Urinary bladder (tissue), 4 donors: ENCODE measurements at places on chromosomes 5 and 9. TPM values are rescaled to one million over a fixed set of nuclear protein-coding genes. Genes with fewer than 3 reads are reported as not detected.
A peak's percentile ranks its signal among the peaks of the same experiment; 100 is the strongest.

DNA sequence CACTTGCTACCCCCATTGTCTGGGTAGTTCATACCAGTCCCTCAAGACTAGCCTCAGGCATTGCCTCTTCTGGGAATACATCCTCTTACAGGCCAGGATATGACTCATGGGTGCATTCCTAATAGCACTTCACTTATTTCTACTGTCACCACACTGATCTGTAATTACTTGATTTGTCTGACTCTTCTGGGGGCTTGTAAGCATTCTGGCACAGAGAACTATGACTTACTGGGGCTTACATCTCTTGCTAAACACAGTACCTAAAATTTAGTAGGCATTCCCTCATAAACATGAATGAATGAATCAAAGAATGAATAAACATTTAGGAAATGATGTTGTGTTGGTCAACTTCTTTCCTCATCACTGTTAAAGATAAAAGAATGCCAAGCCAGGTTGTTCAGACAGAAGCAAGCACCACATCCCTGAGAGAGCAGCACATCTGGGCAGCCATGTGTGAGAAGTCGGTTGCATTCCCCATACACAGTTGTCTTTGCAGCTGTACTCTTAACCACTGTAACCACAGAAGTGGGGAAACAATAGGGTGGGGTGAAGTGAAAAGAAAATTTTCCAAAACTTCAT, 27.6 kb downstream of the IL7R start:
- DNase-seq, result no peak

DNA sequence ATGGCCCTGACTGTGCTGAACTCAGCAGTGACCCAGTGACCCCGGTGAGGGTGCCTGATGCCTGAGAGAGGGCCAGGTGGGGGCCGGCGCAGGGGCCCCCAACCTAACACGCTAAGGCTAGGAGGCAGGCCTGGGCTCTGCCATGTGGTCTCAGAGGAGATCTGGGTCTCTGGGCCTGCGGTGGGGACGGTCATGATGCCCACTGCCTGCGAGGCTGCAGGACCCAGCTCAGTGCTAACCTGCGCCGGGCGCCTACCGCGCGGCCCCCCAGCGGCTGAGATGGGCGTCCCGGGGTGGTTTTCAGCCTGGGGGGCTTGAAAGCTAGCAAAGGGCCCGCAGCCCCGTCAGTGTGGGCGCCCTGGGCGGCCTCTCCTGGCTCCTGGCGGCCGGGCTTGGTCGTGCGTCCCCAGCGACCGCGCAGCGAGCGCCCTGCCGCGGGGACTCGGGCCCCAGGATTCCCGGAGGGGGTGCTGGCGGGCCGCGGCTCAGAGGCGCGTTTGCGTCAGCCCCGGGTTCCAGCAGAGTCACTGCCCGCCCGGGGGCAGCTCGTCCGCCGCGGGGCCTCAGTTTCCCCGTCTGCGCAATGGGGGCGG, 2.5 kb downstream of the EGFL7 start:
- DNase-seq, result no peak

GLRA1 gene
- total RNA-seq, result not detected

GRCh38 chr9:71768388-71769174, at the start of gene CEMIP2:
TSS of gene CEMIP2 (minus strand) at chr9:71768513. CDS start at chr9:71750373, 18,140 bp downstream.
- DNase-seq, result peak; percentile 80

GRCh38 chr5:134142052-134142451, 27.6 kb downstream of the TCF7 start:
- DNase-seq, result no peak

- DNase-seq, result no peak
Observed at GRCh38 chr5:473551-474192, 30.7 kb downstream of the EXOC3 start.

- DNase-seq, result no peak
Observed at GRCh38 chr5:177077335-177077734, 9.4 kb upstream of the FGFR4 start.

- no peak for DNase-seq
Observed at GRCh38 chr5:82339792-82340191, 61.6 kb upstream of the RPS23 start.

GRCh38 chr9:129962889-129963703, 79.9 kb downstream of the FNBP1 start:
- no peak for DNase-seq

GRCh38 chr9:129008986-129009583, 19.0 kb downstream of the SH3GLB2 start:
- DNase-seq, result no peak

DNA sequence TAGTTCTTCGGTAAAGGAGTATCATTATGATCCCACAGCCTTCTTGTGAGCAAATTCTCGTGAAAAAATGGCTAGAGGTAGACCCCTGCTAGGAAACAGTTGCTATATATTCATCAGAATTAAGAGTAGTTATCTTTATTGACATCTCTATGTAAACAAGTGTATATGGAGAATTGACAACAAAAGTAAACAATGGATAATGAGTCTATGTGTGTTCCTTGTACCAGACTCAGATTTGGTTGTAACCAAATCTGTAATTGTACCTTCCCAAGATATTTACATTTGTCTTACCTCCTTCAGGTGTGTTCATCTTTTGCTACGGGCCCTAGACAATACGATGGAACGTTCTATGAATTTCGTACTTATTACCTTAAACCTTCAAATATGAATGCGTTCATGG, 2.1 kb downstream of the NIPSNAP3B start:
- no peak for DNase-seq

DNA sequence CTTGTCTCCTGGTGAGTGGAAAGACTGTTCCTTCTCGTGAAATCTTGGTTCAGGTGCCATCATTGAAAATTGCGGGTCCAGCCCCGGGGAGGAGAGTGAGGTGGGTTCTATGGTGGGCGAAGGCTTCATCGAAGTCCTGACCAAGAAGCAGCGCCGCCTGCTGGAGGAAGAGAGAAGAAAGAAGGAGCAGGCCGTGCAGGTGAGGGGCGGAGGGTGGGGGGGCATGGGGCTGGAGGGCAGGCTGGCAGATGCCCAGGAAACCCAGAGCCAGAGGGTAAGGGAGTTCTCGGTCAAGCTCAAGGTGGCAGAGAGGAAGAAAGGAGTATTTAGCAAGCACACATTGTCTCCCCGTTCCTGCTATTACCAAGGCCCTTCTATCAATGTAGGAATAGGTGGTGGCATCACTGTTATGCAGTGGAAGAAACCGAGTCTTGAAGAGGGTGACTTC, 24.3 kb upstream of the POMT1 start:
- DNase-seq, result no peak

FGFR4 gene
- 7.2 TPM for total RNA-seq

DNA sequence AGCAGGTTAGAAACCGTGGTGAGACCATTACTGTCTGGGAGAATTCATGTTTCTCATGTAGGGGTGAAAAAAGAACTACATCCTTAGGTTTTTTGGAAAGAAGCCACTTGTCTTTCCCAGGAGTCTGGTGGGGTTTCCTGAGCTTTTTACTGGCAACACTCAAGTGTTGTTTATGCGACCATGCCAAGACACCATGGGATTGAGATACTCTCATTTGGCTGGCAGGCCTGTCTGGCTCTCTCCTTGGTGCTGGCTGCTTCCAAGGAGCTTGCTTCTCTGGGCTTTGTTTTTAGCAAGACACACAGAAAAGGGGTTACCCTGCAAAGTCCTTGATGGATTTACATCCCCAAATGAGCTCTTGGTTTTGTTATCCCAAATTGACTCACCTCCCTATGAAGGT, 80.9 kb upstream of the ISL1 start:
- no peak for DNase-seq

DNA sequence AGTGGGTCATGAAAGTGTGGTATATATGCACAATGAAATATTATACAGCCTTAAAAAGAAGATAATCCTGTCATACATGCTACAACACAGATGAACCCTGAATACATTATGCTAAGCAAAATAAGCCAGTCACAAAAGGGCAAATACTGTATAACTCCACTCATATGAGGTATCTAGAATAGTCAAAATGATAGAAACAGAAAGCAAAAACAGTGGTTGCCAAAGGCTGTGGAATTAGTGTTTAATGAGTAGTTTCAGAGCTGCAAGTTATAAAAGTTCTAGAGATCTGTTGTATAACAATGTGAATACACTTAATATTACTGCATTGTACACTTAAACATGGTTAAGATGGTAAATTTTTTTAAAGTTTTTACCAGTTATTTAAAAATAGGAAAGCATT, 135.0 kb downstream of the OXCT1 start:
- no peak for DNase-seq

- no peak for DNase-seq
Observed at GRCh38 chr9:117763314-117763713, 59.1 kb downstream of the TLR4 start.

- DNase-seq, result no peak
Observed at GRCh38 chr5:61267116-61267515, 64.9 kb upstream of the ZSWIM6 start.

DNA sequence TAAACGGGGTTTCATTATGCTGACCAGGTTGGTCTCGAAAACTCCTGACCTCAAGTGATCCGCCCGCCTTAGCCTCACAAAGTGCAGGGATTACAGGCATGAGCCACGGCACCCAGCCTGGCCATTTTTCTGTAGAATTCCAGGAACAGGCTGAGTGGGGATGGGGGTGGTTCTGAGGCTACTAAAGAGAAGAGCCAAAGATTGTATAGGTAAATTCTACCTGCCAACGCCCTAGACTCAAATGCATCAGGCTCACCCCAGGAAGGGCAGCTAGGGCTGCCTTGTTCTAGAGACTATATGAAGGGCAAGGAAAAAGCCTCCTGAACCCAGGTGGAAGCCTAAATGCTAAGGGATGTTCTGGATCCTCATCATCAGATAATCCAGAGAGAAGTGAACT, 1.6 kb upstream of the C5orf52 start:
- DNase-seq, result no peak

- no peak for DNase-seq
Observed at GRCh38 chr9:101354765-101355708, 29.8 kb downstream of the BAAT start.

DNA sequence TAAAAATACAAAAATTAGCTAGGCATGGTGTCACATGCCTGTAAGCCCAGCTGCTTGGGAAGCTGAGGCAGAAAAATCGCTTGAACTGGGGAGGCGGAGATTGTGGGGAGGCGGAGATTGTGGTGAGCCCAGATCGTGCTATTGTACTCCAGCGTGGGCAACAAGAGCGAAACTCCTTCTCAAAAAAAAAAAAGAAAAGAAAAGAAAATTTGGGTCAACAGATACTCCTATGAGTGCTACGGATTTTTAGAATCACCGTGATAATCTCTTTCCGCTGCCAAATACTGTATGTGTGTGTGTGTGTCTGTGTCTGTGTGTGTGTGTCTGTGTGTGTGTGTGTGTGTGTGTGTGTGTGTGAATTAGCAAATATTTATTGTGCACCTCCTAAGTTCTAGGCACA, 64.4 kb downstream of the ARRDC3 start:
- no peak for DNase-seq

GRCh38 chr5:77971776-77972468, 195.8 kb upstream of the TBCA start:
- DNase-seq, result no peak

GRCh38 chr5:40838086-40838485, 3.1 kb upstream of the RPL37 start:
- no peak for DNase-seq

IL9 gene
- total RNA-seq, result not detected

DNA sequence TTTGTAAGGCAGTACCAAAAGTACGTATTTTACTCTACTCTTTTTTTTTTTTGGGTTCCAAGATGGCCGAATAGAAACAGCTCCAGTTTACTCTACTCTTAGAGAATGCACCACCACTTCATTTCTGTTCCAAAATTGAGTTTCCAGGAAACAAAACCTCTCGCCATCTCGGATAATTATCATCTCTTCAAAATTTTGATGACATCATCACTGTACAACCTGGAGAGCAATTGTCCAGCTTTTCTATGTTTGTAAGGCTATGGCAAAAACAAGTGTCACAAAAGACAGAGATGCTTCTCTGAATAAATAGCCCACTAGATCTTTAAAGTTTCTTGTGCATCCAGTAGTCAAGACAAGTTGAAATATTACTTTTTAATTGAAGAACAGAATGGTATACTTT, 1631.9 kb upstream of the CDH6 start:
- DNase-seq, result no peak

GRCh38 chr5:13251623-13252376, 692.7 kb downstream of the DNAH5 start:
- DNase-seq, result no peak

GDNF gene
- total RNA-seq, result 1.5 TPM

KIF20A gene
- 25.4 TPM for total RNA-seq

GRCh38 chr5:132770476-132771159, 6.4 kb downstream of the SEPTIN8 start:
- DNase-seq, result no peak

DNA sequence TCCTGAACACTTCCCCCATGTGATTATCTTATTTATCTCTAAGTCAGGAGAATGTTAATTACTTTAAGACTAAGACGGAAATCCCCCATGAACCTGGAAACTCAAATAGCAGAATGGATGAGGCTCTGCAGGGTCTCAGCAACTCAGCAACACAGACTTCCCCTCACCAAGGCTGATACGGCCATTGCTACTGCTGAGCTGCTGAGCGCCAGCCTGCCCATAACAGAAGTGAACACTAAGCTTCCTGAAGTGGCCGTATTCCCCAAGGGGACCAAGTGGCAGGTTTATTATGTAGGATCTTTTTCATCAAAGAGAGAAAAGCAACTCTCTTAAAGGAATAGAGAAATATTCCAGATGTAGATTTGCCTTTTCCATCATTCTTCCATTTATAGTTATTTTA, 311.1 kb downstream of the RFX3 start:
- no peak for DNase-seq

GRCh38 chr9:26158631-26159150, 480.4 kb upstream of the TUSC1 start:
- DNase-seq, result no peak

FGF10 gene
- 21.2 TPM for total RNA-seq

EGFL7 gene
- 43.6 TPM for total RNA-seq

MARCHF11 gene
- total RNA-seq, result 0.26 TPM

OLFML2A gene
- total RNA-seq, result 40.2 TPM

DNA sequence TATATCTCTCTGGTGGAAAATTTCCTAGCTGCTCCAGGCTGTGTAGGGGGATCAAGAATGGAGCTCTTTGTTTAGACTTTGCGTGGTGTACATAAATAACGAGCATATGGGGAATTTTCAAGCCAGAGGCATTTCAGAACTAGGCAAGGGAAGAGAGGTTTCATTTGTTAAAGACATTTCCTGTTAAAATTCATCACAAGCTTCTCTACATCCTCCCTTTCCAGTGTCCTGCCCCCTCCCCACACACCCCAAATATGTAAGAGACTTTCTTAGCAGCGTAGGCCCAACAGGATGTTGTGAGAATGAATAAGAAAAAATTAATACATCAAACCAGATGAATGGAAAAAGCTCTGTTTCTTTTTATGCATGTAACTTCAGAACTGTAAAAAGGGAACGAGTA, 150.3 kb downstream of the GPBP1 start:
- DNase-seq, result no peak

IRGM gene
- total RNA-seq, result not detected

DNA sequence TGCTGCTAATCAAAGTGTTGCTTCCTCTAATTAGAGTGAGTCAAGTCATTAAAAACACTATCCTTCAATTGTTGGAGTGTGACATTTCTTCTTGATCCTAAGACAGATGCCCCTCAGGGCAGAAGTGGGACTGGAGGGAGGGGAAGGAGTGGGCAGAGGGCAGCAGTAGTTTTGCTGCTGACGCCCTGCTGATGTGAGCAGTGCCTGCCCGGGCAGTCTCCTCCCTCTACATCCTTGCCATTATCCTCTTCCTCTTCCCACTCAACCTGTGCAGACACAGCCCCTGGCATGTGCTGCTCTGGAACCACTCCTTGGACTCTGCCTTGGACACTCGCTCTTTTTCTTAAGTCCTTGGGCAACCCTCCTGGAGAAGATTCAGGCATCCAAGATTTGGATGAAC, 232.5 kb downstream of the HSPA4 start:
- DNase-seq, result no peak

DROSHA gene
- 90.8 TPM for total RNA-seq

GRCh38 chr5:102722931-102723330, 32.2 kb upstream of the PAM start:
- no peak for DNase-seq

GRCh38 chr5:139082813-139083498, 115.2 kb downstream of the SIL1 start:
- no peak for DNase-seq
